ENCODE measurements at places on chromosomes 11 and 22.
A peak's percentile ranks its signal among the peaks of the same experiment; 100 is the strongest.

DNA sequence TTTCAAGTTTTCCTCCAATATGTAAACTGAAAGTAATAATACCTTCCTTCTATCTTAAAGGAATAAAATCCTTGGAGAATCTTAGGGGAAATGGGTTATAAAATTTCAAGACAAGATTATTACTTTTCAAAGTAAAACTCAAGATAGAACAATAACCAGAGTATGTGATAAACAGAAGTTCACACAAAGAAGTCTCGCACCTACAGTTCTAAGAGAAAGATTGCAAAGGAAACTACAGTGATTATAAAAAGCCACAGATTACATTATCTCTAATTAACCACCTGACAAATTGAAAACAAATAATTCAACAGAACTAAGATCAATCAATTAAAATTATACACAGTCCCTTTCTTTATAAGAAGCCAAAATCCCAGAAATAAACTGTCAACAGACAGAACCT is 34.0 kb downstream of the AMBRA1 start:
- DNase-seq = no peak

- DNase-seq = no peak
Observed at GRCh38 chr22:39940757-39941305, 19.4 kb upstream of the TMA7B start.

GRCh38 chr22:44520465-44521094 is 22.5 kb upstream of the RTL6 start:
- no peak for DNase-seq

DNA sequence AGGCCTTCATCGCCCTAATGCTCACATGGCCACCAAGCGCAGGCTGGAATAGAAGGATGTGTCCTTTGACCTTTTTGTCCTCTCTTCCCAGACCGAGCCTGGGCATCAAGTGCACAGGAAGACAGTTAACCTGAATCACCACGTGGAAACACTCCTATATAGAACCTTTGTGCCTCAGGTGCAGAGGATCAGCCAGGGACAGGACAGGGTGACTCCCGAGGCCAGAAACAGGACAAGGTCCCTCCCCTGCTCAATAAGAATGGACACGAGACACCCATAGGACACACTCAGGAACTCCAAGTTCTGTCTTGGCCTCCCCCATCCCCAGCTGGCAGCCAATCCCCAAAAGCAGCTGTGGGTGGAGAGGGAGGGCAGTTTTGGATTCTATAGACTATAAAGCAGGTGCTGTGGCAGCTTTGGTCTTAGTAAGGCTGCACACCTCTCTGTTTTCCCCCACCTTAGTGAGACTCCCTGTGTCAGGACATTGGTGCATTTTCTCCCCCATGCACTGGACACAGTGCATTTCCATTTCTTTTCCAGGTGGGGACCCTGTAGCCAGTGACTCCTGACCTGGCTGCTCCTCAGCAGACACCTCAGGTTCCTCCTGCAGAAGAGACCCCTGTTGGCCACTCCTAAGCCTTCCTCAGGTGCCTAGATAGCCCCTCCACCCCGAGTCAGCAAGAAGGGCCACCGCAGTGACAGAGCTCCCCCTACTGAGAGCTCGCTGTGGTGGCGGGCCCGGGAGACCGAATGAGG is 43.6 kb upstream of the POU2AF1 start:
- peak; percentile 85 for DNase-seq

DNA sequence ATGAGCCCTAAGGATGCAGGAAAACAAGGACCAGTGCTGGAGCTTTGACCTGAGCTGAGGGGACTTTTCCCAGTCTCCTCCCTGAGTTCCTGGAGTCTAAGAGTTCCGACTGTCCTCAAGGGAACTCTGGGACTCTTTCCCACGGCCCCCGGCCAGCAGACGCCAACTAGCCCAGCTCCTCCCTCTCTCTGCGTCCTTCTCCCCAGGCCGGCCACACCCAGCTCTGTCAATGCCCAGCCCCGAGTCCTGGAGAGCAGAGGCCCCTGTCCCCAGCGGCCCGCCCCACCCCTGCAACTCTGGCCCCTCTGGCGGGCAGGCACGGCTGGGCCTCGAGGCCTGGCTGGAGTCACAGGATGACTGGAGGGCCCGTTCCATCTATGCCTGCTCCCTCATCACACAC is 29.8 kb downstream of the NECTIN1 start:
- no peak for DNase-seq
